GM23248 (cell line): ENCODE measurements at places on chromosomes 6 and 20.

DNA sequence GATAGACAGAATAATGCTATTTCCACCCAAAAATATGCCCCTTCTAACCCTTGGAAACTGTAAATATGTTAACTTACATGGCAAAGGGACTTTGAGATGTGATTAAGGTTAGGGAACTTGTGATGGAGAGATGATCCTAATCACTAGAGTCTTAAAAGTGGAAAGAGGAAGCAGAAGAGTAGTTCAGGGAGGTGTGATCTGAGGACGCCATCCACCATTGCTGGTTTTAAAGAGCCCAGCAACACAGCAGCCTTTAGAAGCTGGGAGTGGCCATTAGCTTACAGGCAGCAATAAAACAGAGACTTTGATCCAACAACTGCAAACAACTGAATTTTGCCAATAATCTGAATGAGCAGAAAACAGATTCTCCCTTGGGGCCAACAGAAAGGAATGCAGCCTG, 30.6 kb downstream of the ZNF311 start:
- no peak for DNase-seq

- no peak for DNase-seq
Measured at GRCh38 chr6:160253714-160254113, 4.9 kb downstream of the SLC22A2 start.

DNA sequence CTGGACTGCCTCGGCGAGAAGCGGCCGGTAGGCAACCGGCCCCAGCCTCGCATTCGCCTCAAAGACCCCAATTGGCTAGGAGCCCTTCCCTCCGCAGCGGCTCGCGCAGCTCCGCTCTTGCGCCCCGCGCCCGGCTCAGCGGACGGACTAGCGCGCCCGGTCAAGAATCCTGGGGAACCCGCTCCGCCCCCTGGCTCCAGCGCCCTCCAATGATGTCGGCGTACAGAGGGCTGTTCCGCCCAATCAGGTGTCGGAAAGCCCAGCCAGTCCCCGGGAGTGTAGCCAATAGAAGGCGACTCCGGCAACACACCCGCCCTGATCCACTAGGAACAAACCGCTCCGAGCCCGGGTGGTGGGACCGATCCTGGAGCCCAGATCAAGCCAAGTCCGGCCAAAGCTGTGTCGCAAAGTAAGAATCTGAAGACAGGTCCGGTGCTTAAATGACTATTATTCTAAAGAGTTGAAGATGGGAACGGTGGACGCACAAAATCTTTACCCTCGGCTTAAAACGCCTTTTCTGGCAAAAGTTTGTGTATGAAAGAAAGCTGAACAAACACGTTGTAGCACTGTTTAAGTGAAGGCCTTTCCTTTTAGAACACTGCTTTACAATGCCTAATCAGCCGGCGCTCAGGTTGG, 132.2 kb downstream of the OGFRL1 start:
- peak; percentile 99 for DNase-seq

GRCh38 chr6:5213836-5214235, 46.9 kb downstream of the LYRM4 start:
- DNase-seq, result peak; percentile 55

- DNase-seq, result no peak
Measured at GRCh38 chr6:154352898-154353585, 3.6 kb downstream of the IPCEF1 start.

- DNase-seq, result no peak
Measured at GRCh38 chr6:782141-782540, 89.2 kb upstream of the EXOC2 start.

GRCh38 chr6:155212616-155213380, 51.0 kb upstream of the CLDN20 start:
- DNase-seq, result no peak

DNA sequence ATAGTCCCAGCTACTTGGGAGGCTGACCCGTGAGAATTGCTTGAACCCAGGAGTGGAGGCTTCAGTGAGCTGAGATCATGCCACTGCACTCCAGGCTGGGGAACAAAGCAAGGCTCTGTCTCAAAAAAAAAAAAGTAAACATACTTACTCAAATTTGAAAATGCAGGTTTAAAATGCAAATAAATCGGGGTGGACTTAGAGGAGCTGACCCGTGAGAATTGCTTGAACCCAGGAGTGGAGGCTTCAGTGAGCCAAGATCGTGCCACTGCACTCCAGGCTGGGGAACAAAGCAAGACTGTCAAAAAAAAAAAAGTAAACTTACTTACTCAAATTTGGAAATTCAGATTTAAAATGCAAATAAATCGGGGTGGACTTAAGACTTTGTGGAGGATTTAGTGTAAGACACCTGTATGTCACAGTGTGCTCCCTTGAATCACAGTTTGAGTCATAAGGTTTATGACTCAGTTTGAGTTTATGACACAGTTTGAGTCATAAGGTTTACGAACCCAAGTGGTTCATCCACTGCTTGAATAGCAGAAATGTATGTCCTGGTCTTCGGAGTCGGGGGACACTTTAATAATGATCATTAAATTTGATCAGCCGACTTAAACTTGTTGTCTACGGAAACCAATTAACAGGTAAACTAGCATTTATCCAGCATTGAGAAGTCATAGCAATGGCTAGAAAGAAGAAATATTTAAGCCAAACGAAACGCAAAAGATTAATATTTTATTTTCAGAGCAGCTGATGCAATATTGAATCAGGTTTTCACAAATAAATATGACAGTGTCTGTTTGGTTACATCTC, 6.8 kb upstream of the MRPS10 start:
- peak; percentile 93 for DNase-seq

- no peak for DNase-seq
Measured at GRCh38 chr6:12927746-12928145, 211.2 kb downstream of the PHACTR1 start.

GRCh38 chr6:63899550-63899949, 263.9 kb downstream of the PHF3 start:
- peak; percentile 83 for DNase-seq

DNA sequence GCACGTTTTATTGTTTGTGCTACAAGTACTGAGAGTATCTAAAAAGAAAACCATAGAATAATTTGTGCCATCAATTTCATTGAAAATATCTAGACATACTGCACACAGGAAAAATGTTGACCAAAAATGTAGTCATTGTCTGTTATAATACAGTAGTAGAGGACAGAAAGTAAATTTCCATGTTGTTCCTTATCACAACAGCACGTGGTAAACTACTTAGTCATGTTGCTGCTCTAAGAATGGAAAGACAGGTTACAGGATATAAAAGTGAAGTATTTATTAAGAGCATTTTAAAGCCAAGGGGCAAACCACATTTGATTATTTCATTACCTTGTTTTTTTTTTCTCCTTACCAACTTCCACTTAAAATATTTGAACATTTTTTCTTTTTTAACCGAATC, 89.0 kb upstream of the CEP85L start:
- no peak for DNase-seq

DNA sequence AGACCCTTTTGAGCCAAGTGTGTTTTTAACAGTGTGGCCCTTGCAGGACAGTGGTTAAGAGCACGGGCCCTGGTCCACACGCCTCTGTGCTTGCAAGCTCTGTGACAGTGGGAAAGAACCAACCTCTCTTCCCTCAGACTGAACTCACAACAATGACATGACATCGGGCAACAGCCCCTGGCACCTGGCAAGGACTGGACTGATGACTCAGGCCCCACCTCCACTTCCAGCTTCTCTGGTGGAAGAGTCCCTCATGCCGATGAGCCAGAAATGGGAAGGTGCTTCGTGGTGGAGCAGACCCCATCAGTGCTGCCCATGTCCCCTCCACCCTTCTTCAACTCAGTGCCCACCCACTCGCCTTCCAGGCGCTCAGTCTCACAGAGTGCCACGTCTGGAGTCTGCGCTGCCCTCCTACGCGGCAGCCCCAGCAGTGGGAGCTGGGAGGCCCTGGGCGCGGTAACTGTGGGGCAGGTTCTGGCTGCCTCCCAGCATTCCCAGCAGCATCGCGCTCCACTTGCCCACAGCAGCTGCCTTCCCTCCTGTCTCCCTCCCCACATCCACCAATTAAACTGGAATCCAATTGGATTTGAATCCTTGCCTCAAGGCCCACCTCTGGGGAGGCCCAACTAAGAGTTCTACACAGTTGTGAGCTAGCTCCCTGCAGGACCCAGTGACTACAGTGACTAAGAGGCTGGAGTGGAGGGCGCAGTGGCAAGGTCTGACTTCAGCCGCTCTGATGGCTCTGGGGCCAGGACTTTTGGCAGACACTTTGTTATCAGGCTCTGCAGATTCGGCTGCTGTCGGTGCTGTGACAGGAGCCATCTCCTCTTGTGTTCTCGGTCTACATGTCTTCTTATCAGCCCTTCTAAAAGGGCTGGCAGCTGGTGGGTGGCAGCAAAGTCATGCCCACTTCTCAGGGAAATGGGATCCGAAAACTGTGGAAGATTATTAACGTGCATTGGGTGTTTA, 156.8 kb upstream of the MLN start:
- DNase-seq, result no peak

- DNase-seq, result no peak
Measured at GRCh38 chr6:14339711-14340584, 222.4 kb downstream of the CD83 start.

DNA sequence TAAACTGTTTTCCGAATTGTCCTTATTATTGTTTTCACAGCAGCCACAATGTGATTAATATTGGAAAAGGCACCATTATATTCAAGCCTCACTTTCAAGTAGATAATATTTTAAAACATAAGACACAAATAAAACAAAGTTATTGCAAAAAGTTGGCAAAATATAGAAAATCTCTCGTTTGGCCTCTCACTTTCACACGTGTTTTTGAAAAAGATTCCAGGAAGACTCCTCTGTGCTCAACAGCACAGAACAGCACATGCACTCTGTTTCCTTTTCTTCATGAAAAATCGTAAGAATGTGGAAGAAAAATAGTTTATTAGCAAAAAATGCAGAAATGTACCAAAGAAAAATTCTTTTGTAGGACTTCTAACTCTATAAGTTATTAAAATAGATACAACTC, 46.7 kb downstream of the PRKN start:
- DNase-seq, result no peak

DNA sequence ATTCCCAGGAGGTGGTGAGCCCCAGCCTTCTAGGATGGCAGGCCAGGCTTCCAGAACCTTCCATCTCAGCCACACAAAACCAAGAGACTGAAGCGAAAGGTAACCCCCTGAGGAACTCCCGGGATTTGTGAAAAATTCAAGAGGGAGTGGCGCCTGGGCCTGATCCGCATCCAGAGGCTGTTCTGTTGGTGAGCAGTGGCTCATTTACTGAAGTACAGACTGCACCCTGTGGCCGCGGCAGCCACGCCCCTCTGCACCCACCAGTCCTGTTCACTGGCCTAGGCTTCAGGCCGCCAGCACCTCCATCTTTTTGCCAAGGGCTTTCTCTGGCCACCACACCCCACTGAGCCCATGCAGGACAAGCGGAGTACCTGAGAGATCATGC, 79.1 kb upstream of the PTPN1 start:
- DNase-seq, result no peak

GRCh38 chr20:20017844-20018185, 653 bp downstream of the NAA20 start:
- DNase-seq, result peak; percentile 50

DNA sequence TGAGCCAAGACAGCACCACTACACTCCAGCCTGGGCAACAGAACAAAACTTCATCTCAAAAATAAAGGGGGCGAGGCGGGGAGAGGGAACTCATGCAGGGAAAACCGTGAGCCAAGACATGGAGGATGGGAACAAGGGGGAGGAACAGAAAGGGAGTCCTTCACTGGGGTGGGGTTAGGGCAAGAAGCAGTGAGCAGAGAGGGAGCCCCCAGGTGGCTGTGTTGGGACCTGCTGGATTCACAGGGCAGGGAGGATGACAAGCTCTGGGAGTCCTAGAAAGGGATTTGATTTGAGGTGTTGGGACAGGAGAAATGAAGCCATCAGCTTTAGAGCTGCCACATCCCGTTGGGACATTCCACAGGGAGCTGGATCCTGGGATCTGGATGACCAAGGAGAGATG, 90.6 kb upstream of the TOP1 start:
- DNase-seq, result no peak

GRCh38 chr6:84696166-84696565, 68.2 kb downstream of the TBX18 start:
- peak; percentile 18 for DNase-seq

GRCh38 chr20:20677186-20677585, 35.3 kb downstream of the RALGAPA2 start:
- DNase-seq, result no peak

DNA sequence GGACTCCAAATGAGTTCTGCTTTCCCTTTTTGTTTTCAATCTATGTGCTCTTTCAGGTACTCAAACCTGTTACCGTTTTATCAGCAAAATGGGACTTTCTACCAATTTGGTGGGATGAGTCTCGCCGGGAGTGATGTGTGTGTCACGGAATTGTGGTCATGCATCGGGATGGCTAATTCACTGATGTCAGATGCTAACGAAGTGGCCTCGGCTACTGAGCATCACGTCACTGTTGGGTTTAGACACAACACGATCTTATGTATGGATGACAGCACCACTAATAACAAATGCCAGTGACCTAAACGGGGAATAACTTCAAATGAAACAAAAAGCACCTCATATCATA, 1.6 kb upstream of the PCK1 start:
- DNase-seq, result no peak

- DNase-seq, result no peak
Measured at GRCh38 chr20:16444057-16444777, 129.0 kb downstream of the KIF16B start.

DNA sequence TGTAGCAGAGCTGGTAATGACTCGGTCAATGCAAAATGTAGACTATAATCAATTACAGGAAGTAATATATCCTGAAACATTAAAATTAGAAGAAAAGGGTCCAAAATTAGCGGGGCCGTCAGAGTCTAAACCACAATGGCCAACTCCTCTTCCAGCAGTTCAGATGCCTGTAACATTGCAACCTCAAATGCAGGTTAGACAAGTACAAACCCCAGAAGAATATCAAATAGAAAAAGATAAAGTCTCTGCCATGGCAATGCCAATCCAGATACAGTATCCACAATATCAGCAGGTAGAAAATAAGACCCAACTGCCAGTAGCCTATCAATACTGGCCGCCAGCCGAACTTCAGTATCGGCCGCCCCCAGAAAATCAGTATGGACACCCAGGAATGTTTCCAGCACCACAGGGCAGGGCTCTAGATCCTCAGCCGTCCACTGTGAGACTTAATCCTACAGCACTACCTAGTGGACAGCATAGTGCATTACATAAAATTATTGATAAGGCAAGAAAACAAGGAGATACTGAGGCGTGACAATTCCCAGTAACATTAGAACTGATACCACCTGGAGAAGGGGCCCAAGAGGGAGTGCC, 158.4 kb downstream of the GPX5 start:
- peak; percentile 73 for DNase-seq

- DNase-seq, result no peak
Measured at GRCh38 chr6:22249711-22250350, 47.0 kb downstream of the PRL start.

GRCh38 chr6:137571854-137572253, 77.7 kb upstream of the OLIG3 start:
- DNase-seq, result peak; percentile 15
